ENCODE measurements at places on chromosomes 5 and 9.
A peak's percentile ranks its signal among the peaks of the same experiment; 100 is the strongest.

GRCh38 chr5:51148437-51148836 lies 234.8 kb upstream of the ISL1 start:
- no peak for DNase-seq

GRCh38 chr9:7844242-7844641 lies 44.7 kb upstream of the DMAC1 start:
- DNase-seq = no peak

DNA sequence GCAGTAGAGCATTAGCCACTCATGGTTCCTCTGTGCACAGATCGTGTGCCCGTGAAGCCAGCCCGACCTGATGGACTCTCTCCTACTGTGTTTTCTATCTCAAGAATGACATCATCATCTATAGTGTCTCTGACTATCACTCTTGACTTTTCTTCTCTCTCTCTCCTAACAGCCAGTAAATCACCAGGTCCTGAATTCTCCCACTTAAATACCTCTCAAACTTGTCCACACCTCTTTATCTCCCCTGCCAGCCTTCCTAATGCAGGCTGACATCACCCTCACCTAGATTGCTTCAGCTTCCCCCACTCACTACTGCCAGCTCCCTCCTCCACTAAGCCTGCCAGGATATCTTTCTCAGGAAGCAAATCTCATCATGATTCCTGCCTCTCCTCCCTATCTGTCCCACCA lies 90.6 kb upstream of the MIER3 start:
- no peak for DNase-seq

GRCh38 chr5:139577689-139578290 lies 16.7 kb downstream of the UBE2D2 start:
- DNase-seq = no peak

GRCh38 chr9:105483618-105484017 lies 35.8 kb downstream of the FSD1L start:
- DNase-seq = no peak

GRCh38 chr5:72733810-72734209 lies 82.7 kb upstream of the TNPO1 start:
- DNase-seq = no peak

DNA sequence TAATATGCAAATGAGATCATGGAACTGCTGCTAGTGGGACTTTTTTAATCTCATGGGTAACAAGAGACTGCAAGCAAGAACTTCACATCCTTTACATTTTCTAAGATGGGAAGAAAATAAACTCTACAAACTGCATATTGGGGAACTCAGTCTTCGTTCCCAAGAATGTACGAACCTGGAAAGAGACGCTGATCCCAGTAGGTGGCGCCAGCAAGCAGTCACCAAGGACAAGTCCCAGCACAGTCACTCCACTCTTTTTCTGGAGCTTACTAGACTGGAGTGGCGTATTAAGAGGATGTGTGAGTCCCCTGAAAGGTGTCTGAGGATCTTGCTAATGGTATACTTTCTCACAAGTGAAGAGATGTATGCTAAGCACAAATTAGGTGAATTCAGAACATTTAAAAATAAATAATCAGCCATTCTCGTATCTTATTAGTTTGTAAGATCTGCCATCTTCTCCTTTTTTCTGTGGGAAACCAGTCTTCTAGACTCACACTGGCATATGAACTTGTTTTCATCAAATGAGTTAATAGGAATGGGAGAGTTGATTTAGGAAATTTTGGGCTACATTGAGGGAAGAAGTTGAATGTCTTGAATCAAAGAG lies 16.0 kb upstream of the PUM3 start:
- DNase-seq = peak; percentile 57

DNA sequence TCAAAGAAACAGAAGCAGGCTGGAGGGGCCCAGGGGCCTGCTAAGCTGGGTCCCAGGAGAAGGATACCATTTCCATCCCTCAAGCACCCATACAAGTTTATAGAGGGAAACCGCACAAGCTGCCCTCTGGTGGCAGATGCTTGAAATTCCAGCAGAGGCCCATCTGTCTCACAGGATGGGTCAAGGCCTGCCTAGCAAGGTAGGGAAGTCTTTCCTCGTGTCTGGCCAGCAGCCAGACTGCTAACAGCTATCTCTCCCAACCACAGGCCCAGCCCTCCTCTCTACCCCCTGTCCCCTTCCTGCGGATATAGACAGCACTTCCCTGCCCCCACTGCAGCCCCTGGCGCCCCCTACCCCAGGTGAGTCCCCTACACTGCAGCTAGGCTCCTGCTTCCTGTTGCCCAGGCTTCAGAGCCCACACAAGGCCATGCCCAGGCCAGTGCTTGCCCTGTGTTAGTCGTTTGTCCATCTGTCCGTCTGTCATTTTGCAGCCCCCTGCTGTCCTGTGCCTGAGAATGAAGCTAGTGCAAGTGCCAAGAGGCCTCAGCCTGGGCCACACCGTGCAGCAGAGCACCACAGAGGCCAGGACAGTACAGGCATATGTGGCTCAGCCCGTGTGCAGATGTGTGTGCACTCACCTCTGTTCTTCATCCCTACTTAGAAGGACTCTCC lies 26.2 kb downstream of the TCF7 start:
- peak; percentile 74 for DNase-seq

DNA sequence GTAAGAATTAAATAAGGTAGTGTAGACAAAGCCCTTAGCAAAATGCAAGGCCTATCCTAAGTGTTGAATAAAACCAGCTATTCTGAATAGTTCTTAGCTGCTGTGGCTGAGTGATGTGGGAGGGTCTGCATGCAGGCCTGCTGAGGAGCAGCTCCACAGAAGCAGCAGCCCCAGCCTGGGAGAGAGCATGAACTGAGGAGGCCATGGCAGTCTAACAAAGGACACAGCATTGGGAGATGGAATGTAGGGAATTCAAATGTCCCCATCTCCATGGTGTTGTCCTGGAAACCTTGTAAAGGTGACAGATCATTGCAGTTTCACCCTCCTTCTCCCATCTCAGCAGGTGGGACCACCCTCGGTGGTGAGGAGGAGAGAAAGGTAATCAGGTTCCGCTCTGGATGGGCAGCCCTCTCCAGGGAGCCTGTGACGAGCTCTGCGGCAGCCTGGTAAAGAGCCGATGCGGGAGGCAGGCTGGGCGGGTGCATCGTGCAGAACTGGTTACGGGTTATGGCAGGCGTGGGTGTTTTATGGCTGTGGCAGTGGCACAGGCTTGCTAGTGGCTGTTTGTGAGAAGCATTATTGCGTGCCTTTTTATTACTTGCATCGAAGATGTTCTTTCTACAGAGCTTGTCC lies 199.9 kb upstream of the GLRA1 start:
- no peak for DNase-seq

GRCh38 chr9:4223312-4223833 lies 76.5 kb downstream of the GLIS3 start:
- no peak for DNase-seq

- no peak for DNase-seq
Observed at GRCh38 chr5:131396015-131396414, 132.2 kb downstream of the CDC42SE2 start.

DNA sequence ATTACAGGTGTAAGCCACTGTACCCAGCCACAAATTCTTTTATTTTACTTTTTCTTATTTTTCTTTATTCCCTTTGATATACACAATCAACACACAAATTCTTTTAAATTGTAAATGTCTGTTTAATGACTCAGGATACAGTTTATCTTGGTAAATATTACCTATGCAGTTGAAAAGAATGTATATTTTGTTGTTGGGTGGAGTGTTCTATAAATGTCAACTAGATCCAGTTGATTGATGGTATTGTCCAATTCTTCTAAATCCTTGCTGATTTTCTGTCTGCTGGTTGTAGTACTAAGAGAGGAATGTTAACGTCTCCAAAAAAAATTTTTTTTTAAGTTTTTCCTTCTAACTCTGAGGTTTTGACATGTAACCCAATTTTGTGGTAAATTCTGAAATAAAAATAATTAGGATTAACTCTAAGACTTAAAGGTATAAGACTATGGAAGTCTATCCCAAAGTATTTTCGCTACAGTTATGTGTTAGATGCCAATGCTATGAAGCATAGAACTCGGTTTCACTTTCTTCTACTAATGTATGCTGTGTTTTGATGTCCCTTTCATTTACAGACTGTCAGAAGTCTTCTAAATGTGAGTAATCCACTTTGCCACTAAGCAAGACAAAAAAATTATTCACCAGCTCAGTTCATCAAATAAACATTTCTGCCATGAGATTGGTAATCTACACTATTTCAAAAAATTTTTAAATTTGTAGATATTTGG lies 720.2 kb upstream of the C9orf72 start:
- DNase-seq = no peak

- DNase-seq = peak; percentile 61
Observed at GRCh38 chr5:149345892-149346222, 558 bp downstream of the GRPEL2 start.

DNA sequence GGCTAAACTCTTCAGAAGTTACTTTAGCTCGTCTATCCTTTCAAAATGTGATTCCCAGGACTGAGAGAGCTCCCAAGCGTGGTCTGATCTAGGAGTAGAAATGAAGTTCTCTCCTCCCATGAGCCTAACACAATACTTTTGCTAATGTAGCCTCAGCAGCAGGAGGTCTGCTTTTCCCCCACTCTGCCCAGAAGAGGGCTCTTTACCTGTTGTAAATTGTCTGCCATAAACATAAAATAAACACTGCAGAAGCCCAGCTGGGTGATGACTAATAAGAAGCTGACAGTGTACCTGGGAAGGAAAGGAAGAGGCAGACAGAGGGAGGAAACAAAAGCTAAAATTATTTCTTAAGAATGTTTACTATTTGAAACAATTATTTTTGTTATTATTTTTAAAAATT lies 15.4 kb downstream of the SLC36A3 start:
- DNase-seq = no peak

GRCh38 chr5:13859270-13860065 lies 85.0 kb downstream of the DNAH5 start:
- DNase-seq = no peak

- peak; percentile 38 for DNase-seq
Observed at GRCh38 chr5:178113141-178113787, at the start of gene N4BP3. Gene N4BP3 (plus strand): TSS chr5:178113532. CDS start chr5:178119584, 6,052 bp downstream.

- peak; percentile 21 for DNase-seq
Observed at GRCh38 chr5:173451031-173451430, 122.8 kb upstream of the STC2 start.

DNA sequence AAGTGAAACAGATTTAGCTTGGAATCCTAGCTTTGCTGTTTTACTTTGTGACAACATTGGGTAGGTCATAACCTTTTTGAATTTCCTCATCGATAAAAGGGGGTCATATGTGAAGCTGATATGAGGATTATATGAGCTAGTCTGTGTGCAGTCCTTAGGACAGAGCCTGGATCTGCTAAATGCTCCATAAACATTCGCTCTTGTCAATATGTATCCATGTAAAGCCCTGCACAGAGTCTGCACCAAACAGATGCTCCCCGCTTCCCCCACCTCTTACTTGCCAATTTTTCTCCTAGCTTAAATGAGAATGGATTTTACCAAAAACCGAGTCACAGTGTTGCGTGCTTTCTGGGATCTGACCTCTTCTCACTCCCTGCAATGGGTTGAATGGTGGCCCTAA lies 5.4 kb downstream of the ANKRD55 start:
- DNase-seq = no peak

DNA sequence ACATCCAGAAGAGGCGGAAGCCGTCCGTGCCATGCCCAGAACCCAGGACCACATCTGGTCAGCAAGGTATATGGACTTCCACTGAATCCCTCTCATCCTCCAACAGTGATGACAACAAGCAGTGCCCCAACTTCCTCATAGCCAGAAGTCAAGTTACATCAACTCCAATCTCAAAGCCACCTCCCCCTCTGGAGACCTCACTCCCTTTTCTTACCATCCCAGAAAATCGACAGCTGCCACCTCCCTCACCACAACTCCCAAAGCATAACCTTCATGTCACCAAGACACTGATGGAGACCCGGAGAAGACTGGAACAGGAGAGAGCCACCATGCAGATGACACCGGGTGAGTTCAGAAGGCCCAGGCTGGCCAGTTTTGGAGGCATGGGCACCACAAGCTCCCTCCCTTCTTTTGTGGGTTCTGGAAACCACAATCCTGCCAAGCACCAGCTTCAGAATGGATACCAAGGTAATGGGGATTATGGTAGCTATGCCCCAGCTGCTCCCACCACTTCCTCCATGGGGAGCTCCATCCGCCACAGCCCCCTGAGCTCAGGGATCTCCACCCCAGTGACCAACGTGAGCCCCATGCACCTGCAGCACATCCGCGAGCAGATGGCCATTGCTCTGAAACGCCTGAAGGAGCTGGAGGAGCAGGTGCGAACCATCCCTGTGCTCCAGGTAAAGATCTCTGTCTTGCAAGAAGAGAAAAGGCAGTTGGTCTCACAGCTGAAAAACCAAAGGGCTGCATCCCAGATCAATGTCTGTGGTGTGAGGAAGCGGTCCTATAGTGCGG lies 130.3 kb upstream of the DMRT1 start:
- DNase-seq = no peak

DNA sequence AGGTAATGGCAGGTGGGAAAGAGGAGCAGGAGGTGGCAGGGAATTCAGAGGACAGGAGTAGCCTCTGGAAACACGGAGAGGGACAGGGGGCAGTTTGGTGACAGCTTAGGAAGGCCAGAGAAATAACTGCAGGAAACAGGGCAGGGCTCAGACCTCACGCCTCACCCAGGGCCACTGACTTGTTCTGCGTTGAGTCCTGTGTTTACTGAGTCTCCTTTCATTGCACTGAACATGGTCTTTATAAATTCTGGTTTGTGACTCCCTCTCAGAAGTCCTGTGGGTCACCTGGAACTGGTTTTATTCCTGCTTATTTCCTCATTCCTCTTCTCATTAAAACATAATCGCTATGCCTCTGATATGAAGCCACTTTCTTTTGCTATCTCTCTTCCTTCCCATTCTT lies 55.2 kb upstream of the ZNF622 start:
- no peak for DNase-seq

DNA sequence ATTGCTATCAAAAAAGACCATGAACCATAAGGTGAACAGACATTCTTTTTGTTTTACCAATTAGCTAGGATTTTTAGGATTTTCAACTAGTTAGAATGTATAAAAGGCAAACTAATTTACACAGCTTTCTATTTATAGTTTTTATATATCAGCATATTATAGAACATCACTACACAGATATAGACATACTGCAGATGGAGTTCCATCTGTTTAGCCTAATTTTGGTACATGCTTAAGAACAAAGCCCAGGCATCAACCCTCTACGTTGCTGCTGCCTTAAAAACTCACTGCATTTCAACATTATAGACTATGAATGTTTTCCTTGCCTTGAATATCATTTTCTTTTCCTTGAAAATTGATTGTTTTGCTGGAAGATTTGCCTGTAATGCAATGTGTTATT lies 2227.5 kb upstream of the C9orf72 start:
- DNase-seq = no peak

DNA sequence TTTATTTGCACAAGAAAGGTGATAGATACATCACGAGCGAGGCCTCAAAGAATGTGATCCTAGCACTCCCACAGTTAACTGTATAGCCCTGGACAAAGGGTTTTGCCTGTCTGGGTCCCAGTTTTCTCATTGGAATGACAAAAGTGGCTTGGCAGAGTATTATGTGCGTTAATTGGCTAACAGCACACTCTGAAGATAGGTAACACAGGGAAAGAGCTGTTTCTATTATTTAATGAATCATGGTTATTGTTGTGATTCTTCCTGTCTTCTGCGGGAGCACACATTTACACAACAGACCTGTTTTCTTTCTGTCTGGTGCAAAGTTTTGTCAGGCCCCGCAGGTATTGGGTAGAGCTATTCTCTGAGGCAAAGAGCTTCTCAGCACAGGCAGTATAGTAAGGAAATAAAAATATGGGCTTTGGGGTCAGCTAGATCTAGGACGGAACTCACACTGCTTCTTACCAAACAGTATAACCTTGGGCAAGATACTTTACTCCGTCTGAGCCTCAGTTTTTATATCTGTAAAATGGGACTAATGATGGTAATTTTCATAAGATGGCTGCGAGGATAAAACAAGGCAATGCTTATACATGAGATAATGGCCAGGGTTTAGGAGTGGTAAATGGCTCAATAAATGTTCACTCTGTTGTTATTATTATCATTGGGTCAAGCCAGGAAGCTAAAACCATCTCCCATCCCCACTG lies 78.9 kb downstream of the PLAC8L1 start:
- DNase-seq = no peak
